ENCODE measurements at places on chromosomes 4 and X.

DNA sequence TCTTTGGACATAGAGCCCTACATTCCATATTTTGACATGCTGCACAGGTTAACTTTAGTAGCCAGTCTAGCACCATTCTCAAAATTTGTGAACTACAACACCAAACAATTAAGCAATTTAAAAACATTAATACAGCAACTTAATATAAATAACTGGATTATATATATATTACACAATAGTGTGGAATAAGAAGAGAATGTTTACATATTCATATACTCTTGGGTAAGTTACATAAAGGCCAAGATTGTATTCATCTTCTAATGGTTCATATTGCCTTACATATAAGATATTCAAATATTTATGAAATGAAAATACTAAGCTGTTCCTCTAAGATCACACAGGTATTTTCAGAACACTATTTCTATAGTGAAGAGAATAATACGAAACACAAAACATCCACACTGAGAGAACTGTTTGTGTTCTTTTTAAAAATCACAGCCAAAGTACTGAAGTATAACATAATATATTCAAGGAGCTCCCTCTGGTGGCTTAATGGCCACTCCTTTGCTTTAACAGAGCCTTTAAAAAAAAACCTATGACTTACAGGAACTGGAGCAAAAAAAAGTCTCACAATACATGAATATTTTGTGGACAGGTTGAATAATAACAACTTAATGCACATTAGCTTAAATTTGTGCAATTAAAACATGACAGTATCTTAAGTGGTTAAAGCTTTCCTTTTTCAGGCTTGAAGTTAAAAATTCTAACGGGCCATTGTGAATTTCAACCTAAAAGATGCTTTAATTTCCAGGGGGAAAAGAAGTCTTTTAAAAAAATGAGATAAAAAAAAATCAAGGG lies 46.2 kb downstream of the NEK1 start:
- no peak for DNase-seq

- DNase-seq: no peak
Measured at GRCh38 chrX:30935985-30936384, 46.9 kb upstream of the TAB3 start.

DNA sequence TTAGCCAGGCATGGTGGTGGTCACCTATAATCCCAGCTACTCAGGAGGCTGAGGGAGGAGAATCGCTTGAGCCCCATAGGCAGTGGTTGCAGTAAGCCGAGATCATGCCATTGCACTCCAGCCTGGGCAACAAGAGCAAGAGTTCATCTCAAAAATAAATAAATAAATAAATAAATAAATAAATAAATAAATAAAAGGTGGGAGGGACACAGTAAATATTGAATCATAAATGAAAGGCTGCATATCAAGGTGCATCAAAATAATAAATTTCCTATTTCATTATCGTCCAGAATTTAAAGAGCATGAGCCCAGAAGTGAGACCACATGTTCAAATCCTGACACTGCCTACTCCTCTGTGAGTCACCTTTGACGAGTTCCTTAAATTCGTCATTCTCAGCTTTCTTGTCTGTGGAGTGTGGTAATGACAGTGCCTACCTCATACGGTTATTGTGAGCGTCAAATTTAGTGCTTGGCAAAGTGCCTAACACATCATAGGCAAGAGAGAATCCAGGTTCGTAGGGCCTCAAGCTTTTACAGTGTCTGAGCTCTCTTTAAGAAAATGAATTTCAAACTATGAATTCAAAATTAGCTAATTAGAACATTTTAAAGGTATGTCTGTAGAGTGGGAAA lies 49.9 kb downstream of the IL15 start:
- no peak for DNase-seq

GRCh38 chr4:101229116-101229515 lies 118.2 kb downstream of the PPP3CA start:
- no peak for DNase-seq

DNA sequence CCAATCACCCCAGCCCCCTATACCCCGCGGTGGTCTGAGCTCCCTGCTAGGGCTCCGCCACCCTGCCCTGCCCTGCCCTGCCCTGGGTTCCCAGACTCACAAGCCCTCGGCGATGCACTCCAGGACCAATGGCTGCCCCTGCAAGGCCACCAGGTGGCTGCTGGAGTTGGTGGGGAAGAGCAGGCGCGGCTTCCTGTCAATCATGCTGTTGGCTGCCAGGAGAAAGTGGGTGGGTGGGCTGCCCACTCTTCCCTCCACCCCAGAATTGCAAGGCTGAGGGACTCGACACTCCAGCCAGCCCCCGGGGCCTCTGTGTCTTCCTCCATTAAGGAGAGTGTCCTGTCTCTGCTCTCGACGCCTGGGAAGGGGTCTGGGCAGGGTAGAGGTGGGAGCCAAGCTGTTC lies 15.7 kb downstream of the L1CAM start:
- no peak for DNase-seq

DNA sequence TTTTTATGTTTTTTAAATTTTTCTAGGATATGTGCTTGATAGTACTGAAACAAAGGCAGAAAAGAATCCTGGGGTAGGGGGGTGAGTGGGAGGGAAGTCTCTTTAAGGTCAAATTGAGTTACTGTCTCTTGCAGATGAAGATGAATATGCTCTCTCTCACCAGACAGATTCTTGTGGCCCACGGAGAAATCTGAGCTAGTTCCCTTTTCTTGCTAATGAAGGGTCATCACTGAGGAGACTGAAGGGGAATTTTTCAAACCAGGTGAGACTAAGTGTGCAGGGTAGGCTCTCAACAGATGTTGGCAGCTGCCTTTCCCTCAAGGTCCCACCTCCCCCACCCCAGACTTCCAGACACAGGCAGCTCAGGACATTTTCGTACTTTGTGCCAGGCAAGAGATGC lies 21.5 kb downstream of the FAM9C start:
- DNase-seq: no peak

- no peak for DNase-seq
Measured at GRCh38 chrX:133414406-133415275, 648 bp downstream of the GPC4 start.

DNA sequence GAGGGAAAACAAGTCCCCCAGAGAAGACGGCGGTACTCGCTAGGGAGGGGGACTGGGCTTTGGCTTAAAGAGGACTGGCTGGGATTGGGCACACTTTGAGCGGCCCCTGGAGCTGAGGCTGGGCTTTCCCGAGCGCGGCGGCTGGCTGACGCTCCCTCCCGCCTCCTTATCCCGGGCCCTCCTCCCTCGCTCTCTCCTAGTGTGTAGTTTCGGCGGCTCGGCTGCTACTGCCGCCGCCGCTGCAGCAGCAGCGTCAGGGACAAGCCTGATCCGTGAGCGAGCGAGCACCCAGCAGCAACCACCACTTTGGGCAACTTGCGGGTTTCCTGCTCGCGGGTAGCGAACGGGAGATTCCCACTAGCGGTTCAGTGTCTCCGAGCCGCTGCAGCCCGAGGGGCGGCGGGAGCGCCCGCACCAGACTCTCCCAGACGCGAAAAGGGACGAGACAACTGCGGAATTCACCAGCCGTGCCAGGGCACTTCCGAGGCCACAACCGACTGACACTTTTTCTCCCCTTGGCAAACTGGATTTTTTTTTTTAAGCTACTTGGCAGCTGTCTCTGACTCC lies 632 bp upstream of the PCDH7 start:
- no peak for DNase-seq

DNA sequence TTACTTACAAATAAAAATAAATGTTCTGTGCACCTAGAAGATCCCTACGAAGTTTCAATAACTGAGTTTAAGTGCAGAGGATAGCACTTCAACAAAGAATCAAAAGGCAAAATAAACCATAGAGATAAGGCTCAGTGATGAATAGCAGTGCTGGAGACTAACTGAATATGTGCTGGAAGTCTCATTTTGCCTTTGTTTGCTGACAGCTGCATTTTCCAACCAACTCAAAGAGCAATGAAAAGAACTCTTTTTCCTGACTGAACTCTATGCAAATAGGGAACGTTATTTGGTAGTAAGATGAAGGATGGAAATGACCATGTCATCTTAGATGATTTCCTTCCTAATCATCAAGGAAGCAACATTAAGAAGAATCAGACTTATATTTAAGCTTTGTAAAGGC lies 32.7 kb upstream of the ADH7 start:
- no peak for DNase-seq

DNA sequence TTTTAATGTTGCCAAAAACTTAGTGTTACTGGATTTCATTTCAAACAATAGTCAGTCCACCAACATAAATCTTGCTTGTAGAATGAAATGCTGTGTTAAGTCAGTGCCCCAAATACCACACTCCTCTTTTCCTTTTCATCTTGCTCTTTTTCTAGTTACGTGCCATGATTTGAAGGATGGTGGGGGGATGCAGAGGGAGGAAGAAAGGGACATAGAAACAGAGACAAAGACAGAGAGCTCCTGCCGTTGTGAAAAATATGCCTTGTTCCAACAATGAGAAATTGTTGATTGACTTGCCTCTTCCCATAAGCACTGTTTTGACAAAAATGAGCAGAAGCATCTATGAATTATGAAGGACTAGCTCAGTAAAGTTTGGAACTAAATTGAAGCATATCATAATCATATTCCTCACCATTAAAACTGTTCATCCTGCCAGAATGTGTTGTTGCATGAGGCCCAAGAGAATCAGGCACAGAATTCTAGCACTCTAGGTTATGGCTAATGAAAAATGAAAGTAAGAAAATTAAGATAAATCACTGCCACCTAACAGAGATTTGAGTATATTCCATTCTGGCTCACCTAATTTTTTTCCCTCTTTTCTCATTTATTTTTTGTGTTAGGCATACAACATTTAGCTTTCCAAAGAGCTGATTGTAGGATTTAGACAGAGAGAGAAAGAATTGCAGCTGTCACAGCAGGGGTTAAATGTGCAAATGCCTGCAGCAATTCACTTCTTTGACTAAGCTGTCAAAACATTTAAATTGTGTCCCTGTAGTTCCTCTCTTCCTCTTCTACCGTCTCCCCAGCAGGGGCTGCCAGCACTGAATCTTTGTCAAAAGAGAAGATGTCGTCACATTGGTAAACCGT lies 111.6 kb upstream of the PTPN13 start:
- DNase-seq: no peak

DNA sequence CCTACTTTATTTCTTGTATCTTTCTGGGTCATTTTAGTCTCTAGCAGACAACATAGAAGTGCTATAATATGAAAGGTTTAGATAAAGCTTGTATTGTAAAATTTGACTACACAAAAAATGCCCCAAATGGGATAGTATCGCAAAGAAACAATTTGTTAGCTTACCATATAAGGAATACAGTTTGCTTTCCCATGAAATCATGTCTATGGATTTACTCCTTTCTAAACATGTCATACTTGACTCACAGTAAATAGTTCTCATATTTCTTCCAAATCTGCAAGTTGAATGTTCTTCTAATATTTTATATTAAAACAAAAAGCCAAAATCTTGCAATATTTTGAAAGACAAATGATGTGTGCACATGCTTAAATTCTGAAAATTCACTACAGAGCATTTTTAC lies 103.9 kb downstream of the PPA2 start:
- DNase-seq: no peak

- no peak for DNase-seq
Measured at GRCh38 chrX:12245650-12246645, 107.7 kb downstream of the FRMPD4 start.

- no peak for DNase-seq
Measured at GRCh38 chr4:145326491-145326890, 146.1 kb upstream of the OTUD4 start.

GRCh38 chr4:142077048-142077447 lies 440.7 kb downstream of the IL15 start:
- no peak for DNase-seq

GRCh38 chr4:177667687-177668086 lies 225.4 kb upstream of the AGA start:
- DNase-seq: no peak

DNA sequence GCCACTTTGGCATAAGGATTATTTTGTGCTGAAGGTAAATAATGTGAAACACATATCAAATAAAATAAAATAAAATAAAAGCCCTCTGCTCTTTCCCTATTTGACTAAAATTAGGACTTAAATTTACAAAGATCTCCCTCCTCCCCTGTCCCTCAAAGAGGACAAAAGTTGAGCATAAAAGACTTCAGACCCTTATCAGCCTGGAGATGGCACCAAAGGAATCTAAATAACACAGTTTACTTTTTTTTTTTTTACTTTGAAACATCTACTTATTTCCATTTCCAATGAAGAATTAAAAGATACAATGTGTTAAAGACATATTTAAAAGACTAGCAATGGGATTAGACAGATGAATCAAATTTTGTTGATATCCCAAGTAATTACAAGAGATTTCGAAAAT lies 89.7 kb downstream of the EPHA5 start:
- DNase-seq: no peak
